ENCODE measurements at places on chromosomes 1 and 21.

- DNase-seq = no peak
Measured at GRCh38 chr1:2529784-2530512, at the start of gene HES5. Gene HES5 (minus strand): TSS chr1:2530263. CDS start chr1:2530164, 99 bp downstream.

DNA sequence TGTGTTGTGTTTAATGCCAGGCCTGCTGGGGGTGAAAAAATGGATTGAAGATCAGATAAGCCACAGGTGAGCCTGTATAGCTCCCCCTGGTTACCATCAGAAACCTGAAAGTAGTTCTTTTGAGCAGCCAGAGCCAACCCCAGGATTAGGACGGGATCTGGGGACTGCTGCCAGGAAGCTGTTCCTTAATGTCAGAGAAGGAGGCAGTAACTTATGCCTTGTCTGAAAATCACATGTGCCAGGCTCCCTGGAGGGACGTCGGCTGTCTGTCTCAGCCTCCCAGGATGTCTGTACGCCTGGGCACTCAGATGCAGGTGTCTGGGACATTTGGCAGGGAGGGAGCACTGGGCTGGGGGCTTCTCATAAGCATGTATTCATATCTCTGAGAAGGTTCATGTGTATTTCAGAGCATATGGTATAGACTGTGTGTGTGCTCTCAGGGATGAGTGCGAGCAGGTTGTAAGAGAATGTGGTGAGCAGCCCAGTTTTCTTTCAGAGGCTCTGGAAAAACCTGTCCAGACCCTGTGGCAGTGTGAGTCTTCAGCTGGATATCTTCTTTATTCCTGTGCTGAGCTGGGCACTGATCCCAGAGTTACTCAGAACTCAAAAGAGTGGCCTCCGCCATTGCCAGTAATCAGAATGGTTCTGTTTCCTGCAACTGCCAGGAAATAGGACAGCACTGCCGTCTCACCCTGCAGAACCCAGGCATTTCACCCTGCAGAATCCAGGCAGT is 2.8 kb downstream of the FAM43B start:
- no peak for DNase-seq

DNA sequence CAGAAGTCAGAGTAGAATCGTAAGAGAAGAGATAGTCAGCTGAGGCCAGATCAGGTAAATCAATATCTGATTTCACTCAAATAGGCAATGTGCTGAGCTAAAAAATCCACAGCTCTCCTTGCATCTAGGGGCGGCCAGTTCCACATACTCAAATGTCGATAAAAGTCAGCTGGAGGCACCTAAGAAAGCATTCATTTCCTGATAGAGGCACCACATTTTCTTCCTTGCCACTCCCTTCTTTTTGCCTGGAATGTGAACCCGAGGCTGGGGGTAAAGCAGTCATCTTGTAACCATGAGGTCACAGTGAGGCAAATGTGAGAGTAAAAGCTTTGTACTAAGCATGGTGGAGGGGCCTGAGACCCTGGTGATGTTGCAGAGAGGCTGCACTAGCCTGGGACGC is 24.2 kb upstream of the CTPS1 start:
- no peak for DNase-seq

DNA sequence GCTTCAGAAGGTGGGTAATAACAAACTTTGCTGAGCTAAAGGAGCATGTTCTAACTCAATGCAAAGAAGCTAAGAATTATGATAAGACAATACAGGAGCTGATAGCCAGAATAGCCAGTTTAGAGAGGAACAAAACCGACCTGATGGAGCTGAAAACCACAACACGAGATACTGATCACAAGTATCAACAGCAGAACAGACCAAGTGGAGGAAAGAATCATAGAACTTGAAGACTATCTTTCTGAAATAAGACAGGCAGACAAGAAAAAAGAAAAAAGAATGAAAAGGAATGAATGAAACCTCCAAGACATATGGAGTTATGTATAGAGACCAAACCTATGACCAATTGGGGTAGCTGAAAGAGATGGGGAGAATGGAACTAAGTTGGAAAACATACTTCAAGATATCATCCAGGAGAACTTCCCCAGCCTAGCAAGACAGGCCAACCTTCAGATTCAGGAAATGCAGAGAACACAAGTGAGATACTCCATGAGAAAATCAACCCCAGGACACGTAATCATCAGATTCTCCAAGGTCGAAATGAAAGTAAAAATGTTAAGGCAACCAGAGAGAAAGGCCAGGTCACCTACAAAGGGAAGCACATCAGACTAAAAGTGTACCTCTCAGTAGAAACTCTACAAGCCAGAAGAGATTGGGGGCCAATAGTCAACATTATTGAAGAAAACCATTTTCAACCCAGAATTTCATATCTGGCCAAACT is 20.5 kb downstream of the CD84 start:
- DNase-seq = no peak

DNA sequence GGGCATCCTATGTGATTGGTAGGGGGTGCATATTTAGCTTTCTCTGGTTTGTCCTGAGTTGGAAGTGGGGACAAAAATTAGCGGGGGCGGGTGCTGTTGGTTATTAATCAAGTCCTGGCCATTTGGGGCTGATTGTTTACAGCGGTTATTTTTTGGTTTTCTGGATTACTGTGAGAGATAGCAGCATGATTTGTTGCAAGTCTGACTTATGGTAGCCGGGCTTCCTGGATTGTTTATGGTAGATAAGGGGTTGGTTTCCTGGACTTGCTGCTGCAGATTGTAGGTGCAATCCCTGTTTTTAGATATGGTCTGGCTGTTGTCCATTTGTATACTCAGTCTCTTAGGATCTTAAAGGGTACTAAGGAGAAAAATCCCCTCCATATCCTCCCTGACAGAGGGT is 12.1 kb upstream of the PROK1 start:
- no peak for DNase-seq

- no peak for DNase-seq
Measured at GRCh38 chr1:93668121-93668520, 13.5 kb downstream of the BCAR3 start.
